ENCODE measurements at places on chromosomes 6 and 20.

- DNase-seq: no peak
Observed at GRCh38 chr6:15375638-15376290, 129.9 kb downstream of the JARID2 start.

- no peak for DNase-seq
Observed at GRCh38 chr6:57026001-57026400, 20.5 kb upstream of the KIAA1586 start.

- DNase-seq: no peak
Observed at GRCh38 chr20:64080813-64081623, 1.1 kb downstream of the OPRL1 start.

- DNase-seq: no peak
Observed at GRCh38 chr6:31826793-31827285, 699 bp upstream of the HSPA1B start.

DNA sequence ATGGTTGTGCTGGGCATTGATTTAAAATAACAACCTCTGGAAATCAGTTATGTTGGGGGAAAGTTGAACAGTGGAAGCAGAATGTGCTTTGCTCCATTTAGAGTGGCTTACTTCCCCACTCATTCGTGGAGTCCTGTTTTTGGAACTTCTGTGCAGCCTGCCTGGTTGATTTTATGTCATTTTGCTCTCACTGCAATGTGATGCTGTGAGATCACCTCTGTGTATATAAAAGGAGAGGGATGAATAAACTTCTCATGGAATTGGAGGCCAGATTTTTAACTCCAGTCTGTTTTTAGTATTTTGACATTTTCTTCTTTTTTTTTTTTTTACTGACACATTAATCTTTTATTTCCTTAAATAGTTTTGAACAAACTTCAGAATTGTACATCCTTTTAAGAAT is 139.0 kb downstream of the FNDC1 start:
- DNase-seq: no peak

GRCh38 chr6:156833755-156834154 is 56.6 kb downstream of the ARID1B start:
- DNase-seq: no peak

DNA sequence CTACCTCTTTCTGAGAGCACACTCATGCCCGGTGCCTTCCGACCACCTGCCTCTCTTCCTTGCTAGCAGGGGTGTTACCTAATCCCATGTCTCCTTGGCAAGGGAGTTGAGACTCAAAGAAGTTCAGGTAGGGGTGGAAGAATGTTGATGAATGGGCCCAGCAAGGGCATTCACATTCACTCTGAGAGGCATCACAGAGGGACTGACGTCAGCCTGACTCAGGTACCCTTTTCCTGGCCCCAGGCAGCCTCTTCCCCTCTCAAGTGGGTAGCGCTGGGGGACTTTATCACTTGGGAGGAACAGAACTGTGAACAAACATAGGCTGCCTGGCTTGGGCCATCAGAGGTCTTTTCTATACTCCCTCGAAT is 35.3 kb downstream of the HM13 start:
- DNase-seq: no peak

- no peak for DNase-seq
Observed at GRCh38 chr6:107340881-107341280, 118.5 kb downstream of the PDSS2 start.

- DNase-seq: no peak
Observed at GRCh38 chr20:17884307-17885003, 84.1 kb downstream of the SNX5 start.

- DNase-seq: no peak
Observed at GRCh38 chr20:45489083-45489531, 19.6 kb downstream of the WFDC2 start.

DNA sequence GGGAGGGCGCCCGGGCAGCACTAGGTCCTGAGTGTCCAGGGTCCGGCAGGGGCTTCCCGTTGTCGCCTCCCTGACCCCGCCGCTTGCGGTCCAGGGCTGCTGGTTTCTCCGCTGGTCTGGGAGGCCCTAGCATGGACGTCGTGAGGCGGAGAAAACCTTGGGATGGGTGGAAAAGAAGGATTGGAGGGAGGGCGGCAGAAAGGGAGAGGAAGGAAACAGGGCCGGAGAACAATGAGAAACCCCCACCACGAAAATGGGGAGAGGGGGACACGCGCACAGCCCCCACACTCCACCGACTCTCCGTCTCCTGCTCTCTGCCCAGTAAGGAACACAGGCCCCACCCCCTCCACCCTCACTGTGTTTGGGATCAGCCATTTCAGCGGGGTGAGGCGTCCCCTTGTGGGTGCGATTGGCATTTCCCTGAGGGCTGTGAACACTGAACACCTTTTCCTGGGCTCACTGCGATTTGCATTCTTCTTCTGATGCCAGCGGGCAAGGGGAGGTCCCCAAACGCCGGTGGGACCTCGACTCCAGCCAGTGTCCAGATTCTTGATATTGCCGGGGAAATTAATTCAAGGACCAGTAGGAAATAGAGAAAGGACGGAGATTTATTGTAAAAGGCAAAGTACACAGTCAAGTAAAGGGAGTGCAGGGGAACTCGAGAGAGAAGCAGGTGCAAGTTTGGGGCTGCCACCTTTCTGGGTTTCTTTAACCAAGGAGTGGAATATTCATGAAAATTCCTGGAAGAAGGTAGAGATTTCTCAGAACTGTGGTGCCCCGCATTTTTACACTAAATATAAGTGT is 3.3 kb upstream of the RAET1G start:
- peak; percentile 54 for DNase-seq

- DNase-seq: no peak
Observed at GRCh38 chr6:115882771-115883170, 177.9 kb downstream of the FRK start.

DNA sequence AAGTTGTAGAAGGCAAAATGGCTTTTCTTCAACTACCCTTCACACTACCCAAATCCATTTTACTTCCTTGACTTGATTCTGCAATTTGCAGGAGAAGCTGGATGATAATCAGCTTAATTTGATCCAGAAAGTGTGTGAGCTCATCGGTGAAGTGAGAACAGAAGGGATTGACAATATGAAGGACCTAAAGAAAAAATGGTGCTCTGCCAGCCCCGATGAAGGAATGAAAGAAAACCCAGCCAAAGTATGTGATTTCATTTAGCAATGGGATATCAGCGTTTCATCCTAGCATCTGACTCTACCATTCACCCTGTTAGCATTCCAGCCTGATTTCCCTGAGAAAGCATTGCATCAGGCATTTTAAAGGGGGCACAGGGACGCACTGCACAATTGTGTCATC is 41.5 kb downstream of the CD164 start:
- DNase-seq: no peak

GRCh38 chr20:11018668-11019170 is 344.9 kb upstream of the JAG1 start:
- DNase-seq: no peak

DNA sequence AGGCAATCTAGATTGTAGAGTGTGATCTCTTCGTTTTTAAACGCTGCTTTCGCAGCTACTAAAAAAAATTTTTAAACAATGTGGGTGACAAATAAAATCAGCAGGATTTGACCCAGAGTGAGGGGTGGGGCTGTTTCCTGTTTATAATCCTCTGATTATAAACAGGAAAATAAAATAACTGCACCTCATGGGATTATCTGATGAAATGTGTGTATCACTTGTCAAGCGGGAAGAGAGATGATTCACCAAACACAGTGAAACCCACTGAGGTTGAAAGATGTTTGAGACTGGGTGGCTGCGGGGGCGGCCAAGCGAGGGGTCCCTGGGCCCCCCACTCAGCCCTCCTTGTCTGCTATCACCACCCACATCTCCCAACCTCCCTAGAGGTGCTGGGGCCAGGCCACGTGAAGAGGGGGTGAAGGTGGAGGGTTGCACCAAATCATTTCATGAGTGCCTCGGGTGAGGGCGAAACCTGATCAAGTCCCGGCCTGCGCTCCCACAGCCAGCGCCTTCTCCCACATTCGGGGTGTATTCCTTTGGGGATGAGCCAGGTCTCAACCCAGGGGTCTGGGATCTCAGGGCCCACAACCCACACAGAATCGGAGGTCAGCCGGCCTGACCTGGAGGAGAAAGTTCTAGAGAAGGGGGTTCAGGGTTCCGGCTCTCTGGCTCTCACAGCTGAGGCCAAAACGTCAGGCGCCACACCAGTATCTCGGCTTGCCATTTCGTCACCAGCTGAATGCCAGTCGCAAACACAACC is 212.5 kb downstream of the BMP7 start:
- DNase-seq: no peak

- DNase-seq: no peak
Observed at GRCh38 chr6:91097364-91097763, 510.5 kb upstream of the MAP3K7 start.

- DNase-seq: no peak
Observed at GRCh38 chr20:48826069-48826468, 1.7 kb downstream of the PREX1 start.

- DNase-seq: no peak
Observed at GRCh38 chr6:129901910-129902309, 40.8 kb upstream of the TMEM244 start.

DNA sequence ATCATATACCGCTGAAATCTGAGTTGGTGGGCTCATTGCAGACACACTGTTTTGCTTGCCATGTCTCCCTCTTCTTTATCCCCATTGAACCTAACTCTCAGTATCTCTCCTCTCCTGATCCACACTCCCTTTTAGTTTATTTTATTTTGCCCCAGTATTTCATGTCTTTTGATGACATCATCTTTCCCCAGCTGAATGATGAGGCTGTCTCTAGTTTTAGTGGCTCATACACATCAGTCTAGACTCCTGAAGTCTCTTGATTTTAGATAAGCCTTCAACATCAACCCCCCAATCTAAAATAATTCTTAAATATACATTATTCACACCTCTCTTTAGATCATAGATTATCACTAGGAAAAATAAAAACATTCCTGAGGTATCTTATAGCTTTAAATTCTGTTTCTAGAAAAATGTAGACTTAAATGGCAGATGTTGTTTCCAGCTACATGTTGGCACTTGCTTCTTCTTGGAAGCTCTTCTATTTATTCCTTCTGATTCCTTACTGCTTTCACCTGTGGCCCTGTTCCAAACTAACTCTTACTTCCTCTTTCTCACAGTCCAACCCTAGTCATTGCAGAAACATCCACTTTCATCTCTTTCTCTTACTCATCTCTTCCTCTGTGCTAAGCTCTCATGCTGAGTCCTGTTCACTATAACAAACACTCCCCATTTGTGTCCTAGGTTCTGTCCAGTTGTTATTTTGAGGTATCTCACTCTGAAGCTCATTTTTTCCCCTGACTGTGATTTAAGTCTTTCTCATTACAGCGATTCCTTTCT is 191.9 kb upstream of the SLC35B3 start:
- no peak for DNase-seq

DNA sequence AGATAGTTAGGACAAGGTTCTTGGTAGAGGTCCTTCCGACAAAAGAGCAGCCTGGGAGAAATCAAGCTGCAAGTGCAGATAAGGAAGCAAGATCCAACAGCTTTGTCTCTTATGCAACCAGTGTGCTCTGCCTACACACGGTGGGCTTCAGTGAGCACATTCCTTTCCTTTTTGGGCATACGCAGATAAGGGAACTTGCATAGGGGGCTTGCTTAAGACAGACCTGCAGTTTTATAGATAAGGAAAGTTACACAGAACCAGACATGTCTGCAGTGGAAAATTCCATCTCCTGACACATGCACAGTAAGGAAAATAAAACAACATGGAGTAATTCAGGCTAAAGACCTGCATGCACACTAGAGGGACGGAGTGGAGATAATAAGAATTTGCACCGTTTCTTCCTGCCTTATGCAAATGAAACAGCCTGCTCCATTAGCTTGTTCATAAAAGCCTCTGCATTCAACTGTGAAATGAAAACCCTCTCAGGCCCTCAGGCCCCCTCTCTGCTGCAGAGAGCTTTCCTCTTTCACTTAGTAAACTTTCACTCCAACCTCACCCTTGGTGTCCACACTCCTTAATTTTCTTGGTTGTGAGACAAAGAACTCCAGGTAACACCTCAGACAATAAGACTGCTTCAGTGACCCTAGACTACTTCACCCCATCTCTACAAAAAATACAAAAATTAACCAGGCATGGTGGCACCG is 97.5 kb upstream of the MYLIP start:
- DNase-seq: no peak

GRCh38 chr6:52304983-52305390 is 20.4 kb upstream of the MCM3 start:
- no peak for DNase-seq

DNA sequence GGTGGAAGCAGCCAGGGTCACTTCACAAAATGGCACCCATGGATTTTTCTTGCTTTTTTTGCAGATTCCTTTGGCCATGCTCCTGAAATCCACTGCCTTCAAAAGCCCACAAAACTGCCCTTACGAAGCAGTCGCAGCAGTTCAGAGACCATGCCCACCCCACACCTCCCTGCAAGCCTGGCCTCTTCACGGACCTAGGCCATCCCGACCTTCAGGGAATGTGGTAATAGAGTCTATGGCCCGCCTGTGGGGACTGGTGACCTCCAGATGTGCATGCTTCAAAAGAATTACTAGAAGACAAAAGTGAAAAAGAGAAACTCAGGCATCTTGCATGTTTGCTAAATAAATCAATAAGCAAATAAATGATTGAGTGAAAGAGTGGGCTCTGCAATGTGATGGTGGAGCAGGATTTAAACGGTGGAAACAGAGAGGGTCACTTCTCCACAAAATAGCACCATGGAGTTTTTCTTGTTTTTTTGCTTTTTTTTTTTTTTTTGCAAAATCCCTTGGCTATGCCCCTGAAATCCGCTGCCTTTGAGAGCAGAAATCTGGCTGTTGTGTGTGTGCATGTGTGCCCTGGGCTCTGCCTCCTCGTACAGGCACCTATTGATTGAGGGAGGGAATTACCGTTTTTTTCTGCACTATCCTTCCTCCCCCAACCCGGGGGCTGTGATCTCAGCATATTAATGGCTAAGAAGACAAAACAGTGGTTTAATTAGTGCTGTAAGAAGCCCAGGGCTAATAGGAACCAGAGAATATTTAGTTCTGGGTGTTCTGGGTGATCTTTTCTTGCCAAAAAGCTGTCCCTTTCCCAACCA is 107.4 kb downstream of the PXDC1 start:
- no peak for DNase-seq

- no peak for DNase-seq
Observed at GRCh38 chr20:5592823-5593739, 157.1 kb upstream of the SHLD1 start.

DNA sequence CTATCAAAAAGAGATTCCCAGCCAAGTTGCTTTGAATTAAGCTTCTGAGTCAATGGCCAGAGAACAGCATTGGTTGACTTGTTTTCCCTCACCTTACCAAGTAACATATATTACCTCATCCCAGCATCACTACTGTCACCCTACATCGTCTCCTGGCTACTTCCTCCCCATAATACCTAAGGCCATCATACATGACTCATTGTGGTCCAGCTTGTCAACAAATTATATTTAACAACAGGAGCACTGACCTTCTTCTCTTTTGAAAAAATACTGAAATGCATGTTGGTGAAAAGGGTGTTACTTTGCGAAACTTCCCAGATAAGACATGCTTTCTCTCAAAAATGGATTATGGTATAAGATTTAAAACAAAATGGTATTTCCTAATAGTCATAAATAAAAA is 106.9 kb downstream of the TBX18 start:
- no peak for DNase-seq

- no peak for DNase-seq
Observed at GRCh38 chr6:167506443-167507301, 181.8 kb downstream of the TTLL2 start.
